ENCODE measurements at places on chromosomes 1 and 21.

DNA sequence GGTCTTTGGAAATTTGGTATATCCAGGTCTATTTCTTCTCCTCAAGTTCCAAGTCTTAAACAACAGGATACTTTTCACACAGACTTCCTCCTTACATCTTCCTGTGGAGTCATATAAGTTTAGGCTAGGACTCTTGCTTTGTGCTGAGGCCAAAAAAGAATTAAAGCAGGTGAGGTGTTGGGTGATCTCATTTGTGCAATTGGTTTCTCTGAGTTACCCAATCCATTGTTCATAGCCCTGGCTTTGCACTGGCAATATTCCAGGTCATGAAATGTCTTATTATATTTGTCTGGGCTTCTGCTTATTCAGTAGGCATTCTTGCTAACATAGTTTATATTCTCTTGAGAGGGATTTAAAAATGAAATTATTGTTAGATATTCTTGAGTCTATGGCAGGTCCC, 14.1 kb upstream of the KIAA0040 start:
- no peak for DNase-seq

GRCh38 chr1:61873994-61874393, 131.7 kb downstream of the PATJ start:
- DNase-seq, result no peak

GRCh38 chr1:212040629-212041412, 5.3 kb downstream of the DTL start:
- no peak for DNase-seq

DNA sequence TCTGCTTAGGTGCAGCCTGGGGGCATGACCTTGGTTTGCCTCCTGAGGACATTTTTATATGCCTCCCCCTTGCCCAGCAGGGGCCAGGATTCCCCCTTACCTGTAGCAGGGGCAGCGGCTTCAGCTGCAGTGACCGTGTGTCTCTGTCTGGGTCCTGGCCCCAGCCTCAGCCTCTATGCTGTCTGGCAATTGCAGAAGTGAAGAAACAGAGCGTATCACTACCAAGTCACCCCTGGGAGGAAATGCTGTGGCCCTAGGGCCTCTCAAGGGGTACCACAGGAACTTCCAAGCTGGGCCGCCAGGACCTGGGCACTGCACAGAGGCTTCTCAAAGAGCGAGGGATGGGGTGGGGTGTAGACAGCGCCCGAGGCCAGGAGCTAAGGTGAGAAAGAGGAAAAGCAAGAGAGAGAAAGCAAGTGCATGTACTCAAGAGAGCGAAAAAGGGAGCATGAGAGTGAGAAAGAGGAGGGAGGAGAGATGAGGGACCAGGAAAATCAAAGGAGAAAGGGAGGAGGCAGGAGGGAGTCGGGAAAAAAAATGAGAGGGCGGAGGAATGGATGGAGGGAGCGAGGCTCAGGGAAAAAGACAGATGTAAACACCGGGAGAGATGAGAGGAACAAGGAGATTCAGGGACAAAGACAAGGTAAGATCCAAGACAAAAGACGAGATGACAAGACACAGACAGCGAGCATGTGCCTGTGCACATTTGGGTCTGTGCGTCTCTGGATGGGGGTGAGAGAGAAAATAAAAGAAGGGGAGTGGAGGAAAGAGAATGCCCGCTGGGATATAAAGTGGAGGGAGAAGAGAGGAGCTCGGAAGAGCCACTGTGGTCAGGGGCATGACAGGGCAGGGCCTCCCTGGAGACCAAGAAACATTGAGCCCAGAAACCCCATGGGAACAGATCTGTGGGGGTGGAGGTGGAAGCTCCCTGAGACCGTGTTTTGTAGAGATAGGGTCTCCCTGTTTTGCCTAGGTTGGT, at the start of gene PTAFR:
Gene PTAFR, minus strand, starts transcription at position 199 of the 979 bp plus-strand sequence. CDS start 25,669 bp downstream, outside the sequence.
- DNase-seq, result no peak

GRCh38 chr1:21902026-21903012, 34.8 kb downstream of the HSPG2 start:
- no peak for DNase-seq

DNA sequence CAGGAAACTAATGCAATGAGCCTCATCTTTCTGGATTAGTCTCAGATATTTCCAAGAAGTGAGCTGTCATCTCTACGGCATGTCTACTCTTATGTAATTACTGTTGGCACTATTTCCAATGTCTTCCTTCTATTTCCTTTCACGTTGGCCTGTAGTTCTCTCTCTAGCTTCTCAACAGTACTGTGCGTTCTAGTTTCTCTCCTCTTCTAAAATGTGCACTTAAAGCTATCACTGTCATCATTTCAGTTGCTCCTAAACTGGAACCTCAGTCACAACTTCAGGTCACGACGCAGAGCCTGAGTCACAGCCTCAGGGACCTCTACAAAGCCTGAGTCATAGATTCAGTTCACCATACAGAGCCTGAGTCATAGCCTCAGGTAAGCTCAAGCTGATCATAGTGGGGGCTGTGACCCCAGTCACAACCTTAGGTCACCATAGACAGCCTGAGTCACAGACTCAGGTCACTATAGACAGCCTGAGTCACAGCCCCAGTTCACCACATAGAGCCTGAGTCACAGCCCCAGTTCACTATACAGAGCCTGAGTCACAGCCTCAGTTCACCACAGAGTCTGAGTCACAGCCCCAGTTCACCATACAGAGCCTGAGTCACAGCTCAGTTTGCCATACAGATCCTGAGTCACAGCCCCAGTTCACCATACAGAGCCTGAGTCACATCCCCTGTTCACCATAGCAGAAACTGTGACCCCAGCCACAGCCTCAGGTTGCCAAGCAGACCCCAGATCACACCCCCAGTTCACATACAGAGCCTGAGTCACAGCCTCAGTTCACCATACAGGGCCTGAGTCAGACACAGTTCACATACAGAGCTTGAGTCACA, 13.0 kb downstream of the WNT9A start:
- peak; percentile 69 for DNase-seq

DNA sequence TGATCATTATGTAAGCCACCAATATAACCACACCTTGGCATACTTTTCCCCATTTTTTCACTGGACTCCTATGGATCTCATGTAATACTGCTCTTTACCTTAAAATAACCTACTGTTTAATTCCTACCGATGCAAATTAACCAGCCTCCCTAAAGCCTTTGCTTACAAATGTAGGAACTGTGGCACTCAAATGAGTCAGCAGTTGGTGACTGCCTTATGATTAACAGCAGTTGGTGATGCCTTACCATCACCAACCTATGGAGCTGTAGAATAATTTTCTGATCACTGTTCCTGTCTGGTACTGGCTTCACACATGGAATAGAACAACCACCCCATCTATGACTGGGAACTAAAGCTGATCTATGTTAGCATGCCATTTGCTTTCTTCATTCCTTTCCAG, 7.8 kb upstream of the NUDT17 start:
- no peak for DNase-seq

GRCh38 chr21:45578176-45578801, 36.0 kb upstream of the SLC19A1 start:
- no peak for DNase-seq

DNA sequence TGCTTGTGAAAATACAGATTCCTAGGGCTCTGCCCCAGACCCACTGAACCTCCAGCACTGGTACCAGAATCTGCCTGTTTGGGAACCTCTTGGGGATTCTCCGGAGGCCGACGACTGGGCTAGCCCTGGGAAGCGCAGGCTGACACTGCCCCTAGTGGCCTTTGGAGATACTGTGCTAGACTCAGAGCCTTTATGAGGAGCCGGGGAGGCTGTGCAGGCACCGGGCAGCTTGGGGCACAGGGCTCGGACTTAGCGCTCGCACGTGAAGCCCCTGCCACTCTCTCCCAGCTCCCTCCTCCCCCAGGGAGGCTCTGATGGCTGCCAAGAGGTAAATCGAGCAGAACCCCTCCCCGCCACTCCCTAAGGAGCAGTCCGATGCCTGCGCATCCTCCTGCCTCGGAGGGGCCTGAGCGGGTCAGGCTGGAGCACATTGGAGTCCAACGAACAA, 144.6 kb upstream of the TNR start:
- peak; percentile 7 for DNase-seq

DNA sequence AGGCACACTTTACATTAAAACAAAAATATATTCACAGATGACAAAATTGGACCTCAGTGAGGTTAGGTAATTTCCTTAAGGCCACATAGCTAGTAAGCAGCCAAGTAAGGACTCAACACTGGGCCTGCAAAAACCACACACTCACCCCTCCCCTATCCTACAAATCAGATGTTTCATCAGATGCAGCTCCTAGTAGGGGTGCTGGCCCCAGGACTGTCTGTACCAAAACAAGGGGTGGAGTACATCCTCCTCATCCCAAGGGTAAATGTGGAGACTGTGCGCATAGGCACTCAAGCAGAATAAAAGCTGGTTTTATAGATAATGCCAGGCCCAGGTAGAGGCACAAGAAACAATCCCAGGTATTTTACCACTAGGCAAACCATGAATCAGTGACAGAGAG, 25.7 kb downstream of the URB1 start:
- DNase-seq, result no peak

DNA sequence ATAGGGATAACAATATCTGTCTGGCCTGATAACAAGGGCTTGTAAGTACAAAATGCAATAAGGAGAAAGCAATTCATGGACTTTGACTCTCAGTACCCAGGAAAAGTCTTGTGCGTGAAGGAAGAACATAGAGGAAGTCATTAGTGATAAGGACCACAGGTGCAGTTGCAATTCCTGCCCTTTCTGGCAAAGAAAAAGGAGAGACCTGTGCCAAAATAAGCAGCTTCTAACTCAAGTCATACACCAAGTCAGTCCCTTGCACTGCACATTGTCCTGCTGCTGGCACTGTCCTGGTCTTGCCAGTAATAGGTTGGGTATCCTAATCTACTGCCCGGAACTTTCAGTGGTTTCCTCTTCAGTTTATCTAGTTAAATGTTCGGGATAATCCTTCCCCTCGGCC, 14.8 kb upstream of the SOD1 start:
- DNase-seq, result no peak

DNA sequence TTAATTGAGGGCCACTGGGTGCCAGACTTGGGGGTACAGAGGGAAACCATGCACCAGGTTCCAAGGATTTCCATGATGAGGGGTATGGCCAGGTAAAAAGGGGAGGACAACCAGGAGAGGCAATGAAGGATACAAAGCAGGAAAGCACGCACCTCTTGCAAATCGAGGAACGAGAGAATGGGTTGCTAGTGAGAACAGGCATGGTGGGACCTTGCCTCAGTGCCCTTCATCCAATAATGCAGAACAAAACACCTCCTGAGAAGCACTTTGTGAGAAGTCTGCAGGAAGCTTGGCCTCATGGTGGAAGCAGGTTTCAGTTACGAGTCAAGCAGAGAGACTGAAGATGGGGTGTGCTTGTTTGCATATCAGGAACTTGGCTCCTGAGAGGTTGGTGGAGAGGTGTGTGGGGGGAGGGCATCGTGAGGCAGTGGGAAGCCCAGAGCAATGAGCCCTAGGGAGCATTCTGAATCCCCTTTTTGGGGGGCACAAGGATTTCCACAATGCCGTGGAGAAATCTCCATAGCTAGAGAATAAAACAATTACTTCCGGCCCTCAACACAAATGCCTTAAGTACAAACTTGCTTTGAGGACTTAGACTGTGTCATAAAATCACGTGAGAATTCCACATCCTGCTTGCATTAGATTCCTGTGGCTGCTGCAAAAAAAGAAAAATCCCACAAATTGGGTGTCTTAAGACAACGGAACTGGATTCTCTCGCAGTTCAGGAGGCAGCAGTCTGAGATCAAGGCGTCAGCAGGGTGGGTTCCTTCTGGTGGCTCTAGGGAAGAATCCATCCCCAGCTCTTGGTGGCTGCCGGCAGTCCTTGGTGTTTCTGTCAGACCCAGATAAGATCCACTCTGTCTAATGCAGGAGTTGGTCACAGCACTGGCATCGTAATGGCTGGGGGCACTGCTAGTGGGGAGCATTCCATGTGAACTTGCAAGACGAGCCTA, 54.9 kb upstream of the BACE2 start:
- no peak for DNase-seq

GRCh38 chr1:77543822-77544448, 138.5 kb downstream of the ZZZ3 start:
- no peak for DNase-seq

DNA sequence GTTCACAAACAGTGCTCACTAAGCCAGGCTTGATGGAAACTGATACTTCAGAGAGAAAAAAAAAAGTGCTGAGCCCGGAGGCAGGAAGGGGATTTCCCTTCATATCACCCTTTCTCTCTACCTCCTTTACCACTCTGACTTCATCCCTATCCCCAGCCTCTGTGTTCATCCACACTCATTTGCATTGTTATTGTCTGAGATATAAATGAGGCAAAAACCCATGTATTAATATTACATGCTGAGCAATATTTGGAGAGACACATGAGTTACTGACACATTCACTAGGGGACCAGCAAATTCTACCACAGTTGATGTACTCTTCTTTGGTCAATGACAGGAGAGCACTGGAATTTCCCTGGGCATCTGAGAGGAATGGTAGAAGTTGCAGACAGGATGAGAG, 175.8 kb downstream of the TNFSF18 start:
- DNase-seq, result no peak

DNA sequence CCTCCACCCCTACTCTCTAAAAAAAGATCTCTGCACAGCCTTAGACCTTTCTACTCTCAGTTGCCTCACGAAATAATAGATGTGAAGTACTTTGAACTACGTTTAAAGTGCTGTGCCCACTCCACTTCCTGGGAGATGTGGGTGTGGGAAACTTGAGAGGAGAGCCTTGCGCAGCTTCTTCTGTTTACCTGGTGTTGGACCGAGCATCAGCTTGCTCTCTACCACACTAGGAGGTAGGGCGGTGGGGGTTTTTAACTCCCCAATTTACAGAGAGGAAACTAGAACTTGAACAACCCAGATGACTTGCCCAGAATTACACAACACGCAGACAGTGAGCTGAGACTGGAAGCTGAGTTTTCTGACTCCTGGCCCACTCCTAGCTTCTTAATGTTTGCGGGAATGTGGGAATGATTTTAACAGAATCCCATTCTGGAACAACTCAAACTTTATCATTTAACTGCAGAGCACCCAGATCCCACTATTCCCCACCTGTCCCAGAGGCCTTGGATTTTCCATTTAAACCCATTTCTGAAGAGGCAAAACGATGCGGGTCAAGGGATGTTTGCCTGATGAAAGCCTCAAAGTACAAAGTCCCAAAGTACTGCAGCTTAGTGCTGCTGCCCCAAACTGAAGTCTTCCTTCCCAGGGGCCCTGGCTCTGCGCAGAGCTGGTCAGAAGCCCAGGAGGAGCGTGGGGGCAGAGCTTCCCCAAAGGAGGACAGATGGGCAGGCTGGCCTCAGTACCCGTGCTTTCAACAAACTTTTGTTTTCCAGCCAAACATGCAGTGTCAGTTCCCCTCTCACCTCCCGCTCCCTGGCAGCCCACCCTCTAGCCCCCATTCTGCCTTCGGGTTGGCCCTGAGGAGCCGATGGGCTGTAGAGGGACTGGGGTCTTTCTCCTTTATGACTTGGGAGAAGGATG, 19.0 kb downstream of the BTG2 start:
- DNase-seq, result no peak

All from stimulated activated CD4-positive, alpha-beta T cell treated with anti-CD3 and anti-CD28 coated beads, Interleukin-15, amount 100 ng/mL, for 48 hours (primary cell).